T-helper 2 cell (primary cell): ENCODE measurements at places on chromosomes 1 and 21.

DNA sequence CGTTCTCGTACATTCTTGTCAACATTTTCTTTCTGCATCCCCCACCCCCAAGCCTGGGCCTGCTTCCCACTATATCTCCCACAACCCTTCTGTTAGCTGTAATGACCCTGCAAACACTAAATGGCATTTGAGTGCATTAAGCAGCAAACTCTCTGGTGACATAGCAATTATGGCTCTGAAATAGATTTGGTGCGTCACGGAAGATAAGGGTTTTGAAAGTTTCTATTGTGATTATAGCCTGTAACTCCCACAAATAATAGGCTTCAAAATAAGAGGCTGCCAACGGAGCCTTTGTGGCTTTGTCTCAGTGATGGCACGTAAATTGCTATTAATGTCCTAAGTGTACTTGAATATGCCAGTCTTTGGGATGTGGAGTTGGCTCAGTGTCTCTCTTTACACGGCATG is 277.6 kb downstream of the PBX1 start:
- no peak for DNase-seq

DNA sequence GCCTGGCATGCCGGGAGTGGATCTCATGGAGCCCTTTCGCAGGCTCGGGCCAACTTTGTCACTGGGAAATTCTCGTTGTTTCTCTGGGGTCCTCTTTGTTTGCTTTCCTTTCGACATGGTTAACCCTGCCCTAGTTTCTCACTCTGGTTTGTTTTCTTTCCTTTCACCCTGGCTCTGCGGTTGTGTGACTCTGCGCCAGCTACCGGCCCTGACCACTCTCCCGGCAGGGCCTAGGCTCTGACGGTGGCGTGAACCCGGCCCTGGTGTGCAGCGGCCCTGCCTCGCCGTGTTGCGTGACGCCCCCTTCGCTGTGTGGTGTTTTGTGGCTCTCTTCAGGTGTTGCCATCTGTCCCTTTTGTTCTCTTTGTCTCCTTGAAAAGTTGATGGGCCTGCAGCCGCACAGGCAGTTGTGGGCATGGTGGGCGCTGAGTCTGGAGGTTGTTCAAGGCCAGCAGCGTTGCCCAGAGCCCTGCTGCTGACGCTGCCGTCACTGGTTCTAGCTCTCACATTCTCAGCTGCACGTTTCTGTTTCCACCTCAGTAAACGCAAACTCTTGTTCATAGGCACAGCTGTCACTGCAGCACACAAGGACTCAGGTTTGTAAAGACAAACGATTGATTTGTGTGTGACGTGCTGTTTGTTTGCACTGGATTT is 64.6 kb upstream of the DIP2A start:
- DNase-seq, result no peak

DNA sequence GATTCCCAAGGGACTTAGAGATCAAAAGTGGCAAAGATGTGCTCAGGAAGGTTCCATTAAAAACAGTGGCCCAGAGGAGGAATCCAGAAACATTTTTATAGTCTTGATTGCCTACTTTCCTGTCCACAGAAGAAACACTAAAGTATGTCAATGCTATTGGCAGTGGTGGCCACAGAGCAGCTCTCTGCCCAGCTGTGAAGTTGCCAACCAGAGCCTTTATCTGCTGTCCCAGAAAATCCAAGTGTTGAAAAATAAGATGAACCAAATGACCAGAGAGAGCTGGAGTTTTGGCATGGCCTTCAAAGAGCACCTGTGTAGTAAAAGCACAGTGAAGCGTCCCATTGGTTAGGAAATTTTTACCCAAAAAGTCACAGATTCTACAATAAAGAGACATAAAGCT is 181.2 kb downstream of the TGFBR3 start:
- DNase-seq, result no peak

GRCh38 chr1:225483818-225484656 is 56.2 kb upstream of the LBR start:
- no peak for DNase-seq
